ENCODE measurements at places on chromosomes 5 and 9. TPM values are rescaled to one million over a fixed set of nuclear protein-coding genes. Genes with fewer than 3 reads are reported as not detected.

SLC6A3 gene
- not detected for total RNA-seq

FGF1 gene
- total RNA-seq, result 1.8 TPM

ISOC1 gene
- total RNA-seq, result 23.9 TPM

C8G gene
- not detected for total RNA-seq

ERAP2 gene
- total RNA-seq, result 8.0 TPM

ADAMTS19 gene
- total RNA-seq, result not detected

PCDHAC2 gene
- total RNA-seq, result not detected

IRX1 gene
- not detected for total RNA-seq

SHOC1 gene
- total RNA-seq, result under 0.01 TPM

ZDHHC11 gene
- under 0.01 TPM for total RNA-seq

CFAP77 gene
- total RNA-seq, result not detected
